ENCODE measurements at places on chromosomes 5 and 9.

DNA sequence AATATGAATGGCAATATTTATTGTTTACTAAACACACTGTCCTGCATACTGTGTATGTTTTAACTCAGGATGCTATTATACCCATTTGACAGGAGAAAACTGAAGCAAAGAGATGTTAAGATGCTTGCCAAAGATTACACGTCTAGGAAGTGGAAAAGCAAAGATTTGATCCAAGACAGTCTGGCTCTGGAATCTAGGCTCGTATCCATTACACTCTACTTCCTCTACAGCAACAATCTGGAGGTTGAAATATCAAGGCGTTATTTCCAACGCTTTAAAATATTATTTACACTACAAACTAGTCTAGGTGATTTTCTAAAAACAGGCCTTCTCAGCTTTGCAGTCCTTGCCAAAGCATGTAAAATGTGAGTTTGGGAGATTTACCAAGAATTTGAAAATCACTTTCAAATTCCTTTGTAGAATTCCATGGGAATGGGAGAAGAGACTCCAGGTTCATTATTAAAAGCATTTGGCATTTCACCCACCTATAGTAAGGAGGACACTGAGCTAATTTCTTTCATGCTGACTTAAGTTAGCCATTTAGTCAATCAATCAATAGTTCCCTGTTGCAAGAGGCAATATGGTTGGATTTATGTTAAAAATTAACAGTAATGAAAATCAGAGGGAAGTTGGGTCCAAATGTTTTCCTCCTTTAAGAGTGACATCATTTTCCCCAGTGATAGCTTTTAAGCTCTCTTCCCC lies 356.3 kb upstream of the SMARCA2 start:
- no peak for DNase-seq

- DNase-seq: no peak
Measured at GRCh38 chr5:11335881-11336760, 568.1 kb downstream of the CTNND2 start.

DNA sequence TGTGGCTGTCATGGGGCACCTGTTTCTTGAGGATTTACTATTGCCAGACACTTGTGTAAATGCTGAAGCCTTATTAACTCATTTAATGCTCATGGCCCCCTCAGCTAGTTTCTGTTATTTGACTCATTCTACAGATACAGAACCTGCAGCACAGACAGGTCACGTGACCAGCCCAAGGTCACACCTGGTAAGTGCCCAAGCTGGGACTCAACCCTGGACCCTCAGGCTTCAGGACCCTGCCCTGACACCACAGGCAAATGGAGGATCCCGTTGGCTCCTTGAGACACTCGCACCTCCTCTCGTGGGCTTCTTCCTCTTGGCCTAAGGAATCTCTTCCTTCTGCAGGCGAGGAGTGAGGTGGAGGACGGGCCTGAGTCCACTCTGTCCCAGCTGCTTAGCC lies 10.6 kb upstream of the NEURL1B start:
- DNase-seq: no peak

- no peak for DNase-seq
Measured at GRCh38 chr9:91833096-91833877, 116.7 kb downstream of the ROR2 start.

Measured in CD4-positive, alpha-beta T cell treated with Interferon alpha-2 for 1 hour (primary cell).